ENCODE measurements at places on chromosomes 6 and 20.

GRCh38 chr6:130715058-130715457, 112.1 kb upstream of the SMLR1 start:
- no peak for DNase-seq

- DNase-seq: no peak
Measured at GRCh38 chr20:38307371-38308046, 3.6 kb downstream of the BPI start.

- no peak for DNase-seq
Measured at GRCh38 chr6:26205625-26206574, 118.7 kb downstream of the HFE start.

- DNase-seq: no peak
Measured at GRCh38 chr20:20752712-20753111, 40.3 kb upstream of the RALGAPA2 start.

- no peak for DNase-seq
Measured at GRCh38 chr6:7938562-7939183, 28.1 kb upstream of the TXNDC5 start.

DNA sequence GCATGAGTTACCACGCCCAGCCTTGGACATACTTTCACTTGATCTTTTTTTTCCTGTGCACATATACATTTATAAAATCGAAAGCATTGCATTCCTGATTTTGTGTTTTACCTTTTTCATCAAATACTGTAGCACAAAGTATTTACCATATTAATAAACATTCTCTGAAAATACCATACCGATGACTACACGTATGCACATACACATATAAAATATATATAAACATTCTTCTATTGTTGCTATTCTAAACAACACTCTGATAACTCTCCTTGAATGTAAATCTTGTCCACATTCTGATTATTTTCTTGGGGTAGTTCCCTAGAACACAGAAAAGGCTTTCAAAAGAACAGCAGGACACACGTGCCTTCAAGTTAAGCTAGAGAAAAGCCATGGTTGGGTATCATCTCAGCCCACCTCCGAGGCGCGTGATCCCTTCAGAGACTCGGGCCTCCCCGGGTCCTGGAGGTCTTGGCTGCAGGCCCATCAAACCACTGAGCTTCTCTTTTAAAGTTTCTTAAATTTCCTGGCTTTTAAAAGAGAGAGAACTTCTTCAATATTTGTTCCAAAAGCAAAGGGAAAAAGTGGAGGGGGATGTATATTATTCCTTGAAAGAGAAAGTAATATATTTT, 198.1 kb downstream of the MYLK4 start:
- no peak for DNase-seq

GRCh38 chr20:45067087-45067486, 33.8 kb downstream of the KCNS1 start:
- DNase-seq: no peak

DNA sequence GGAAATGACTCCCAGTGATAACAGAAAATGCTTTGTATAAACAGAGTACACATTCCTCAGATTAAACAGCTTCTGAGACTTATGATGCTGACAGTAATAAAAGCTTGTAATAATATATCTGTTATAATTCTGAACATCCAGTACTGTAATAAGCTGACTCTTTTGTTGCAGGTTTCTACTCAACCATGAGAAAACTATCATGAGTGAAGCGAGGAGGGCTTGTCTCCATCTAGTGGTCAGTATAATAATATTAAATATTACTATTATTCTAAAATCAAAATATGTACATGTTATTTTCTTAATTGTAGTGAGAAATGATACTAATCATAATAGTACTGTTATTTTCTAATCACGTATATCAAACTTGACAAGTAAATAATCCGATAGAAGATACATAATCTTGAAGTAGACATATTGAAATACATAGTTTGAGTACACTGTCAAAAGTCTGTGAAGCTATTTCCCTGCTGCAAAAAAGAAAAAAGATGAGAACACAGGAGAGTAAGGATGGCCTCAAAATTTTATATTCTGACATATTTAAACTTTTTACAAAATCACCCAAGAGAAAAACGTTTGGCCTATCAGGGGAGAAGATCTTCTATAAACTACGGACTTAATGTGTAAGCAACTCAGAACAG, 183.1 kb downstream of the MOXD1 start:
- DNase-seq: no peak

- DNase-seq: no peak
Measured at GRCh38 chr6:159125951-159126352, 43.2 kb upstream of the FNDC1 start.

DNA sequence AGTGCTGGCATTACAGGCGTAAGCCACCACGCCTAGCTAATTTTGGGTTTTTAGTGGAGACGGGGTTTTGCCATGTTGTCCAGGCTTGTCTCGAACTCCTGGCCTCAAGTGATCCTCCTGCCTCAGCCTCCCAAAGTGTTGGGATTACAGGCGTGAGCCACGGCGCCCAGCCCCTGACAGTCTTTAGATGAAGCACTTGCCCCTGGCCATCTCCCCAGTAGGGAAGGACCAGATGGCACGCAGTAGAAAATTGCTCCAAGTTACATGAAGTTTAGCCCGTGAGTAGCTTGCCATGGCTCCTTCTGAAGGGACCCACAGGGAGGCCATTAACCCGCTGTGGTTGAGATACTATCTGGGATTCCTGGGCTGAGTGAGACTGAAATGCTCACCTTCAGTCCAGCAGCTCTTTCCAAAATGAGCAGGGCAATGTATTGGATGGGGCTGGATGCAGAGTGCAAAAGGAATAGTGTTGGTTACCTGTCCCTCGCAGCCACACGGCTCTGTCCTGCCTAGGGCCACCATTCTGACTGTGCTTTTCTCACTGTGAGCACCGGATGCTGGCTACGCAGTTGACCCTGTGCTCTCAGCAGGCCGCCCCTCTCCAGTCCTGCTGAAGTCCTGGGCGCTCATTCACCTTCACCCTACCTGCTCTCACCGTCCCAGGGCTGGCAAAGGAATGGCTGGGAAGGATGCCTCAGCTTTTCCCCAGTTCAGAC, 66.9 kb downstream of the EFCAB8 start:
- DNase-seq: no peak

DNA sequence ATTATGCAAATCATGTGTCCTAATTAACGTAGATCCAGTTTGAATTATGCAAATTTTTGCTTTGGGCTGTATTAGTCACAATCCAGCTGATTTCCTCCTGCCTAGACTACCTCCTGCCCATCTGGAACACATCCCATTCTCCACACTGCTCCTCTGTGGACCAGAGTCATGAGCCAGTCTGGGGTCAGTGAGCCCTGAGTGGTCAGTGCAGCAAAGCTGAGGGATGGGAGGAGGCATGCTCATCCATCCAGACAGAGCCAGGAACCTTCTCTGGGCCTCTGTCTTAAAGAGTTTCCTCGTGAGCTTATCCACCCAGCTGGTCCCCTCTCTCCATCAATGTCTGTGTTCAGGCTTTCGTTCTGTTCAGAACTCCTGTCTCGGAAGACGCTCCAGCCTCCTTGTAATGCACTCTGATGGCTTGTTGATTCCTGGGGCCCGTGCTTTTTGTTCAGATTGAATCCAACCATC, 747.8 kb downstream of the PTPRT start:
- DNase-seq: no peak

- DNase-seq: no peak
Measured at GRCh38 chr6:129542705-129543104, 167.3 kb downstream of the ARHGAP18 start.

DNA sequence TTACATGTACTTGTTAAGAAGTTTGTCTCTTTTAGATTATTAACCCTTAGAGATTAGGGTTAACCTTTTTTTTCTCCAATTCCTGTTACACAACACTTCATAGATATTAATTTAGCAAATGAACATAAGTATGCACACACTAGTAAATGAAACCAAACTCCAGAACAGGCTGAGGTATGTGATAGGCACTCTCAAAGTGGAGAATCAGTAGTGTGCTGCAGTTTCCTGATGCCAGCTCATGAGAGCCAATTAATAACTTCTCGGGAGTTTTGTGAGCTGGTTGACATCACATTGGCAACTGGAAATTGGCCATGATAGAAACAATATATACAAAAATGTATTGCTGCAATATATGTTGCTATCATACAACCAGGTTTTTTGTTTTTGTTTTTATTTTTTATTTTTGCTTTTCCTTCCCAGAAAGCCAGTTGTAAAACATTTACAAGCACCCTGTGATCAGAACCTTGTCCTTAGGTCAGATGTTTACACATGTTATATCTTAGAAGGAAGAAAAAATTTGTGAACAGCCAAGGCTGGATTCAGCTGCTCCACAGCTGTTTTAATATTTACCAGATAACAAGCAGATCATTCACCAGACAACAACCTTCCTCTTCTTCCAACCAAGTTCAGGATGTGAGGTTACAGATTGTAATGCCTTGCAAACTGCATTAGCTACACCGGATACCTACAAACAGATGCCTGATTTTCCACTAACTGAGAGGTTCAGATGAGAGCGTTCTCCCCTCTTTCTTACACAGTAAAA, 42.4 kb upstream of the ECHDC1 start:
- no peak for DNase-seq

GRCh38 chr20:37846573-37846972, 56.4 kb upstream of the VSTM2L start:
- no peak for DNase-seq

GRCh38 chr6:17687136-17687535, 19.6 kb downstream of the NUP153 start:
- no peak for DNase-seq

- no peak for DNase-seq
Measured at GRCh38 chr6:9543649-9544048, 871.2 kb downstream of the TFAP2A start.

- DNase-seq: no peak
Measured at GRCh38 chr6:41036601-41037000, 2.4 kb downstream of the UNC5CL start.

- no peak for DNase-seq
Measured at GRCh38 chr6:165249808-165250207, 59.6 kb downstream of the C6orf118 start.

DNA sequence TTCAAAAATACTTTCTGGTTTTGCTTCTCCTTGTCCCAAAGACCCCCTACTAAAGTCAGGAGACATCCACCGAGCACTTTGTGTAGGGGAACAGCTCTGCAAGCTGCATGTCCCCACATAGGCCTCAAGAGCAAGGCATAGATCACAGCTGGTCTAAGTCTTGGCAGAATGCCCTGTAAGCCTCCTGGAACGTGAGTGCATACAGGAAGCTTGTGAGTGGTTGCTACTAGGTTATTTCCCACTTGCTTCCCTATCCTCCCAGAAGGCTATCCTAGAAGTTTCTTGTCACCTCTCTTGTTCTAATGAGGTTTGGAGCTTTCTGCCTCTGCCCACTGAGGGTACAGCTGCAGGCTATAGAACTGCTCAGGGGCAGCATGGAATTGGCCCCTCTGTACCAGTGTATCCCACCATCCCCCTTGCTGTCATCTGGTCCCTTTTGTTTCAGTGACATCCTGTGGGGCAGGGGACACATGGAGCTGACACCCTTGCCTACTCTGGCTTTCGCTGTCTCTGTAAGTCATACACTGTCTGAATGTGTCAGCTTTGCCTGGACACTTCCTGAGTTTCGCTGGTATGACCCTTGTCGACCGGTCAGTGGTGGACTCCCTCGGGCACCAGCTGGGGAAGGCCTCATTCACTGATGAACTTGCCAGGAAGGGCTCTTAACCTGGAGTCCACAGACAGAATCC, 35.6 kb upstream of the KCNK16 start:
- no peak for DNase-seq

DNA sequence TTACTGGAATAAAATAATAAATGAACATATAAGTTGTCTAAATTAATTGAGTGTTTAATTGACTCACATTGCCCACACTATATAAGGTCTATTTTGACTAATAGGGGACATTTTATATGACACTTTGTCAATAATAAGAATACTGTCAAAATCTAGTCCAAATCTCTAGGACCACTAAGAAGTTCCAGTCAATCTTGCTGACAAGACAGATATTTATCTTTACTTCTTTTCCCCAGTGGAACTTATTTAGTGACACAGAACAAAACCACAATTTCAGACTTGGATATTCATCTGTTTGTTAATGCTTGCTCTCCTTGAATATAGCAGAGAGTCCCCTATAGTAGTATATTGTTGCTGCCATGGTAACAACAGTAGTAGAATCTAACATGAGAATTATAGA, 954.6 kb upstream of the MANEA start:
- no peak for DNase-seq

DNA sequence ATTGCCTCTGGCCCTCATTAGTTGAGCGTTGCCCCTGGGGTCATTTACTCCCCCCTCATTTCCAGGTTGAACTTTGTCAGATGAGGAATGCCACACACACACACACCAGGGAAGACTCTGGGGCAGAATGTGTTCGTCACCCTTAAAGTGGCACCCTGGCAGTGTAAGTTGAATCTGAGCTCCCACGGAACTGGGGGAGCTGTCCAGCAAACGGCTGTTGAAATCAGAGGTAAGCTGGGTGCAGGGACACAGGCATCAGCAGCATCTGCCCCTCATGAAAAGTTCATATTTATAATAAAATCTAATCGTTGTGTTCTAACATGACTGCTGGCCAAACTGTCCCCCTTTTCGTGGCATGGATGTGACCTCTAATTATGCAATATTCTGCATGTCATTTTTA, 4.3 kb upstream of the MC3R start:
- no peak for DNase-seq

- no peak for DNase-seq
Measured at GRCh38 chr6:19995575-19996257, 158.5 kb downstream of the ID4 start.

GRCh38 chr6:33431880-33432541, 12.1 kb downstream of the SYNGAP1 start:
- no peak for DNase-seq

GRCh38 chr6:45472382-45472781, 94.6 kb upstream of the SUPT3H start:
- no peak for DNase-seq

DNA sequence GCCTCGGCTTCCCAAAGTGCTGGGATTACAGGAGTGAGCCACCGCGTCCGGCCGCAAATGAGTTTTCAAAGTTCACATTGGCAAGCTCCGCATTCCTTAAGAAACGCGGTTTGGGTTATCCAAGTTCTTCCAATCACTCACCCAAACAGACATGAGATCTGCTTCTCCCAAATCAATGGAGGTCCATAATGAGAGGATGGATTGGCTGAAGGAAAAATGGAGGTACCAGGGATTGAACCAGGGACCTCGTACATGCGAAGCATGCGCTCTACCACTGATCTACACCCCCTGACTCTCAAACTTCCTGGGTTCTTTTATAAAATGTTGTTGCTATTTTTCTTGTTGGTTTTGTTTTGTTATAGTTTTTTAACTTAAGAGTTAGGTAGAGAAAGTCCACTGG, 170.0 kb downstream of the GPX5 start:
- no peak for DNase-seq

- no peak for DNase-seq
Measured at GRCh38 chr6:50198245-50198644, 148.5 kb upstream of the DEFB112 start.

DNA sequence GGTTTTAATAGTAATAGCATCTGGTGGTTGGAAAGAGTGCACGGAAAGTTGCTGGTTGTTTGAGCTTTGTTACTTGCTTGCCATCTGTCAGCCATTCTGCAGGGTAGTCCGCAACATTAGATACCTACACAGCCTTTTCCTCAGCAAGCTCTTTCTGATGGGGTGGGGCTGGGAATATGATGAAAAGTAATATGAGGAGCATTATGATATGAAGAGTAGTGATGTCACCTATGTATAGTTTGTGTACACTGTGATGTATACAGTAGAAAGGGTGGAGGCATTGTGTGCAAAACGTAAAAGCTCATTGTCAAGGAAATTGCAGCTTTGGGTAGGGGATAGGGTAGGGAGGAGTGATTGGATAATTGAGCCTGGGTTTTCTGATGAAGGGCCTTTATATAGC, 16.1 kb downstream of the SCAF8 start:
- DNase-seq: no peak

- no peak for DNase-seq
Measured at GRCh38 chr6:170022291-170022722, 268.6 kb downstream of the DLL1 start.
